Activated T-cell treated with anti-CD3 and anti-CD28 coated beads, Interleukin-2, amount 50 U/mL, for 48 hours (primary cell): ENCODE measurements at places on chromosomes 4 and X.

DNA sequence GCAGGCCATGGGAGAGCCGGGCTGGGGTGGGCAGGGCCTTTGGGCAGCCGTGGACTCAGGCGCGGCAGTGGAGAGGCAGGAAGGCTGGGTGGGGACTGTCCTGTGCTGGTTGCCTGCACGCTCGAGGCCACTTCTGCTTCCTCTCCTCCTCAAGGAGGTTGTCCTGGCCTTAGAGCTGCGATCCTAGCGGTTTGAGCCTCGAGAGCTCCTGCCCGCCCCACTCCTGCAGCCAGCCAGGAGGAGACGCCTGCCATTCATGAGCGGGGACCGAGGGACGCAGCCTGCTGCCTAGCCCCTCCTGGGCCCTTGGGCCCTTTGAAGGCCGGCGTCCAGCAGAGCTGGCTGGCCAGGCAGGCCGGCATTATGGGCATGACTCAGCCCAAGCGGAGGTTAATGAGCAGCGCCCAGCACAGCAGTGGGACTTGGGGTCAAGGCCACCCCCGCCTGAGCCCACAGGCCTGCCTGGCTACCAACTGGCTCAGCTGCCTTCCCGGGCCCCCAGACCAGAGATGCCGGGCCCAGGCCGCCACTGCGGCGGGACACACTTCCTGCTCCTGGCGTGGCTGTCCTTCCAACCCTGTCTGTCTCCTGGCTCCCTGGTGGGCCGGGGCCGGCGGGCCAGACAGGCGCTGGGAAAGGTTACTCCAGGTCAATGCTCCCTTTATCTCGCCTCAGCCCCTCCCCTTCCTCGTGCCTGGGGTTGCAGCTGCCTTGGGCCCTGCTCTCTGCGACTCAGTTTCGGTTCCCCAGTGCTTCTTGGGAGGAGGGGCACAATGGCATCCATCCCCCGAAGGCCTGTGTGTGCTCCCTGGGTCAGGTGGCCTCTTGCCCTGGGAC is 1.8 kb downstream of the ABCD1 start:
- peak; percentile 33 for DNase-seq

DNA sequence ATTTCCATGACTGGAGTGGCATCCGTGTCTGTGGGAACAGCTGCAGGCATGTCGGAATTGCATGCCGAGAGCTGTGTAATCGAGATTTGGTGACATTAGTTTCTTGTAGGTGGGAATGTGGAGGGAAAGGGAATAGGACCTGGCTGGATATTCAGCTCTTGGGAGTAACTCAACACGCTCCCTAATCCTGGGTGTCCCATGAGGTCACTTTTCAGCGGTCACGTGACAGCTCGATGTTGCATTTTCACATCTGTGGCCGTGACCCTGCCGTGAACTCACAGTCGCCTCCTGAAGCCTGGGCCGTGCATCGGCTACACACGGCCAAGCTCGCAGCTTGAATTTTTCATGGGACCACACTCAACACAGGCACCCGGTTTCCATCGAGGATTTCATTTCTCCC is 25.8 kb upstream of the PSAPL1 start:
- no peak for DNase-seq

GRCh38 chr4:45855857-45856256 is 268.0 kb downstream of the GABRG1 start:
- no peak for DNase-seq

DNA sequence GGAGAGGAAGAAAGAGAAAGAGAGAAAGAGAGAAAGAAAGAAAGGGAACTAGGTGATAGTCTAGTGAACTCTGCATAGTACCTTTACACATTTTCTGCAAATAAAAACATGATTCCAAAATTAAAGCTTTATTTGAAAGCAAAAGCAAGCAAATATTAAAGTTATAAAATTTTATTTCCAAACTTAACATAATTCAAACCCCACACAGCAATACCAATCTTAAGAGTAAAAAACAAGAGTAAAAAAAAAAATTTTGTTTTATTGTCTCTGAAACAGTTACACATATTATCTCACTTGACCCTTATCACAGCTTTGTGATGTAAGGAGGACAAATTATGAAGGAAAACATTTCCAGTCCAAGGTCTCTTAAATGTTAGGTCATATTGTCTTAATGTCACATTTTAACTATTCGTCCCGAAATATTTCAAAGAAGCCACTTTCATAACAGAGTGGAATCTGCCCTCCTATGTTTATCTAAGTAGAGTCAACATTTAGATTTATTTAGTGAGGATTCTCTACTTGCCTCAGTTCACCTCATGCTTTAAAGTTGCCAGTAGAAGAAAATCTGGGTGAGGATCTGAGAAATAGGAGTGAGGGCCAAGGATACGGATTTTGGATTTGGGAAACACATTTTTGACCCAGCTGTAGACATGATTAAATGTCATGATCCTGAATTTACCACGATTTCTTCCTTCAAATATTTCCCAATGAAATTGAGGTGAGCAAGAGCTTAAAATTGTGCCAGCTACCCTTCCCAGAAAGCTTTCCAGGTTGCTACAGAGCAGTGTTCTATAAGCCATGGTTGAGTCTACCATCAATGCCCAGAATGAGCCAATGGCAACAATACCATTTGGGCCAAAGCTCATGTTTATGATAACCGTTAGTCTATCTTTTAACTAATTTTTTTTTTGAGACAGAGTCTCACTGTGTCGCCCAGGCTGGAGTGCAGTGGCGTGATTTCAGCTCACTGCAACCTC is 7.5 kb upstream of the FGA start:
- no peak for DNase-seq

GRCh38 chr4:88949605-88950004 is 107.4 kb downstream of the FAM13A start:
- no peak for DNase-seq

GRCh38 chr4:104964410-104965175 is 182.1 kb upstream of the TET2 start:
- no peak for DNase-seq

GRCh38 chr4:53629296-53629695 is 38.0 kb upstream of the LNX1 start:
- DNase-seq: no peak

- DNase-seq: no peak
Measured at GRCh38 chr4:173508386-173509035, 21.5 kb downstream of the HAND2 start.

DNA sequence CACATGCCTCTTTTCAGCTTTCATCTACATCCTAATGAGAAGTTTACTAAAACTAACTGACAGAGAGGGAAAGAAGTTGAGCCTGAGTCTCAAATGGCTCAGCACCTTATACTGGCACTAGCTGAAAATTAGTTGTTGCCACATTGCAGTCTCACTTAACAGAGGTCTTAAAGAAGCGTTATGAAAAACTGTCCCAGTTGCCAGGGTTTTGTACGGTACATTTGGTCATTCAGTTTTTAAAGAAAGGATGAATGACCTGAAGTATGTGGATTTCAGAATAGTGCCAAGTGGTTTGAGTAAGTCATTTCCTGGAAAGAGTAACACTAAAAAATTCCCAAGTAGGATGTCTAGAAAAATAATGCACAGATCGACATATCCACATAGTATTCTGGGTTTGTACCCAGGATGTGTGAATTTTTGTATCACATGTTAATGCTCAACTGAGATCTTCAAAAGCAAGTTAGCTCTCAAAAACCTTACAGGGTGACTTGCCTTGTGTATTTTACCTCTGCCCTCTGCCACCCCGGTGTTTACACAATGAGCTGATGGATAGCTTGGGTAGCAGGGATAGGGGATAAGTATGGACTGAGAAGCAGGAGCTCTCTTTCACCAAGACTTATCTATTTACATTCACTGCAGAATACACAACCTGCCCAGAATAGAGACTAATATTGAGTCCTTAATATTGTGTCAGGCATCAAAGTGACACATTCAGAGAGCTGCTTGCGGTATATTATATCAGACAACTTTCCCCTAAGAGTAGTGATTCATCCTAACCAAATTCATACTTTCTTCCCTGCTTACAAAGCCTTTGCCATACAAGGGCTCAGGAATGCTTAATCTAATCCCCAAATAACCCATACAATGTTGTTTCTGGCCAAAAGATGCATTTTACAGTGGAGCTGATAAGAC is 1075.7 kb upstream of the PABPC4L start:
- DNase-seq: no peak

DNA sequence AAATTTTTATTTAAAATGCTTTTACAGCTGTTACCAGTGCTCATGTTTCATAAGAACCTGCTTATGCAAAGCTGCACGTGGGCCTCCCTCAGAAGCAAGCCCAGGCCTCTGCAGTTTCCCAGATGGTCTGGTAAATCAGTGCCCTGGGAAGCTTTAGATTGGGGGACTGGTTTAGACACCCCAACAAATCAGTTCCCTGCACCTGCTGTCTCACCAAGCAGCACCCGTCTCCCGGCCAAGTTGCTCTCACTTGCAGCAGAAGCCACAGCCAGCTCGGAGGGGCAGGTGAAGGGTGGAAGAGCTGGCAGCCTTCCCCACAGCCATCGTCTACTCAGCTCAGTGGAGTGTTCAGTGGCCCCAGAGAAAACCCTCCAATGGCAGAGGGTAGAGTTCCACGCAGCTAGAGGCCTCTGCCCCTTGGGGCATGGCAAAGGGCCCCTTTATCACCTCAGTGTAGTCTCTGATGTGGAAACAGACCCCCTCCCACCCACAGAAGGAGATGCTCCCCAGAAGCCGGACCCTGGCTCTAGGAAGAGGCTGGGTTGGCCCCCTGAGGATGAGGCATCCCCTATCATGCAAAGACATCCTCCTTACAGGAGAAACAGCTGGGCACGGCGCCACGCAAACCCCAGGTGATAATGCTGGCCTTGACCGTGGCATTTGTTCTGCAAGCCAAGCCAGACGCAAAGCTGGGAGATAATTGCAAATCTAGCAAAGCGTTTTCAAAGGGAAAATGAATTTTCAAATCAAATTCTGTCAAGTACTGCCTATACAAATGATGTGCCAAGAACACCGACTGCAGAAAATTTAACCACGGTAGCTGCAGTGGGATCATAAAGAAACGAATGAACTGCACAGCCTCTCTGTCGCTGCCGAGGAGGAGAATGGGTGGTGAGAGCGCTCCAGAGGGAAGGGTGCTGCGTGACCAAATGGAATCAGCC is 51.9 kb downstream of the ZFYVE28 start:
- no peak for DNase-seq
